ENCODE measurements at places on chromosomes 2 and 18.

GRCh38 chr2:202639231-202639630 is 4.5 kb downstream of the FAM117B start:
- no peak for DNase-seq

GRCh38 chr2:111100087-111100764 is 20.5 kb upstream of the BCL2L11 start:
- no peak for DNase-seq

GRCh38 chr2:178499640-178500039 is 19.4 kb downstream of the PLEKHA3 start:
- no peak for DNase-seq

DNA sequence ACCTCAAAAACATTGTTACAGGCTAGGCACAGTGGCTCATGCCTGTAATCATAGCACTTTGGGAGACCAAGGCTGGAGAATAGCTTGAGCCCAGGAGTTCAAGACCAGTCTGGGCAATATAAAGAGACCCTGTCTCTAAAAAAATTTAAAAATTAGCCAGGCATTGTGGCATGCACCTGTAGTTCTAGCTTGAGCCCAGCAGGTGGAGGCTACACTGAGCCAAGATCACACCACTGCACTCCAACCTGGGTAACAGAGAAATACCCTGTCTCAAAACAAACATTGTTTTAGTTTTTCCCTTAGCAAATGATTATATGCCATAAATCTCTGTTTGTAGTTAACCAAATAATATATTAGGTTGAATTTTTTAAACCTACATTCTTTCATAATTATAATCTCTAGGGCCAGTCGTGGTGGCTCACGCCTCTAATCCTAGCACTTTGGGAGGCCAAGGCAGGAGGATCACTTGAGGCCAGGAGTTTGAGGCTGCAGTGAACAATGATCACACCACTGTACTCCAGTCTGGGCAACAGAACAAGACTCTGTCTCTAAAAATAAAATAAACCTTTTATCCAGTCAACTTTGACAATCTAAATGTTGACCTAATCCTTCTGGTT is 13.3 kb upstream of the CYP20A1 start:
- peak; percentile 28 for DNase-seq

- no peak for DNase-seq
These were observed 18.1 kb downstream of the PID1 start for GRCh38 chr2:229252996-229253395.

DNA sequence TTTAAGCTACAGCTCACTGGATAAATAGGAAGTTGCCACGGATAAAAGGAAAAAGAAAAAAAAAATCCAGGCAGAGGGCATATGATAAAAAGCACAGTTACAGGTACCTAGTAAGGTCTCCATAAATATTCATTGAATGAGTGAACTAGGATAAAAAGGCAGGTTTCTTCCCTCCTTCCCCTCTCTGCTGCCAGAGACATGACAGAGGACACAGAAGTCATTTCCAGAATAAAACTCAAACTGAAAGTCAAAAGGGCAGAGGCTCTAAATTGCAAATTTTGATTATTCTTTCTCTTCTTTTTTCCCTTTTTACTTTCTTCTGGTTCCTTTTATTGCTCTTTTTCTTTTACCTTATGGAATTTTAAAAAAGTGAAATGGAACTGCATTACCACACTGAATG is 7.7 kb downstream of the CD302 start:
- no peak for DNase-seq

- no peak for DNase-seq
These were observed 634.5 kb downstream of the ZEB2 start for GRCh38 chr2:143885461-143885860.

DNA sequence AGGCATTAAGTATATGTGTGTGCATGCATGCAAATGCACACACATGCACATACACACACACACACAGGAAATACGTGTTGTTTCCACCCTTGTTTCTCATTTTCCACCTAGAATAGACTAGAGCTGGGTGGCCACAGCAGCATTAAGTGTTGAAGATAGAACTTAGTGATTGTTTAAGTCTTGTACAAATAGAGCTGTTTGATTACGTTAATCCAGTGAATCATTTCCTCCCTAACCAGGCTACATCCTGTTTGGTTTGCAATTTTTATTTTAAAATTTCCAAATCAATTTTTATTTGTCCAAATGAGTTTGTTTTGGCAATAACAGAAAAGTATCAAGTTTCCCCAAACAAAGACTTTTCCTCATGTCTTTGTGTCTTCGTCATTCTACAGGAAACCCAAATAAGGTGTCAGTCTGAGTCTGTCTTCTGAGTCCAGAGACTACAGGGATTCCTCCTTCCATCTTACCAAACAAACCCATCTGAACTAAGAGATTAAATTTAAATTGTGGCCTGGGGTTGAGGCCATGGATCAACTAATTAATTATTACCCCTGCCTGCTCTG is 74.6 kb upstream of the GALNT5 start:
- DNase-seq: no peak

GRCh38 chr2:147355706-147356105 is 489.1 kb upstream of the ACVR2A start:
- DNase-seq: no peak

DNA sequence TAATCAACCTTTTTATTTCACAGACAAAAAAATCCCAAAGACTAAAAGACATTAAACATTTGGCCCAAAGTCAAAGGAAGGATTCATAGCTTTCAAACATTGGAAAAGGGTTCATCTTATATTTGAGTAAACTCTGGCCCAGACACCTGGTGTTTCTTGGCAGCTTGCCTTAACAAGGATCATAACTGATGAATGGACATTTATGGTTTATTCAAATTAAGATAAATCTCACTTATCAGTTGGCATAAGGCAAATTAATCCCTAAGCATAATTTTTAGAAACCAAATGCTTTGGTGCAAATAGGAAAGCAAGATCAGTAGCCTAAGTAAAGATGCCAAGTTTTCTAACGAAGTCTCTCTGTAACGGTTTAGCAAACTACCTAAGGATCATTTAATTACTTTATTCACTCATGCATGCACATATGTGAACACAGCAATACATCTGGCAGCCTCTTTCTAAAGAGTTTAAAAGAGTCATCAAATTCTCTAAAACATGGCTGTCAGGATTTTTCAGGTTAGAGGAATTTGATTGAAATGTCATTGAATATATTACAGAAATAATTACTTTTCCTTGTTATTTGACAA is 323.4 kb upstream of the RBMS1 start:
- no peak for DNase-seq
